Activated naive CD4-positive, alpha-beta T cell (primary cell): ENCODE measurements at places on chromosomes 6 and 20.

GRCh38 chr6:134021396-134022122 lies 30.9 kb downstream of the SLC2A12 start:
- DNase-seq, result no peak

- DNase-seq, result no peak
Observed at GRCh38 chr6:168326294-168327261, 7.0 kb upstream of the DACT2 start.

DNA sequence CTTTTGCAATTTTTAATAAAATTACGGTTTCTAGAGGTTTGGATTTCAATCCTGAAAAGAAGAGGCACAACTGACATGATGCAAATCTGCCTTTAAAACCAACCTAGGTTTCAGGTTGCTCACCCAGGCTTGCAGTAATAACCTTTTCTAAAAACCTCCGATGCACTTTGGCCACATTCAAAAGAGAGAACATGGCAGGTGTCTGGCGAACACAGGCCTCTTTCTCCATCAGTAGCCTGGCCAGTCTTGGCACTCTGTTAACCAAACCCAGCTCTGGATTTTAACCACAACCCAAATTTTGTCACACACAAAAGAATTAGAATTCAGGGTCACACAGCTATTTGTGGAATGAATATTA lies 55.8 kb upstream of the MAFB start:
- DNase-seq, result no peak

DNA sequence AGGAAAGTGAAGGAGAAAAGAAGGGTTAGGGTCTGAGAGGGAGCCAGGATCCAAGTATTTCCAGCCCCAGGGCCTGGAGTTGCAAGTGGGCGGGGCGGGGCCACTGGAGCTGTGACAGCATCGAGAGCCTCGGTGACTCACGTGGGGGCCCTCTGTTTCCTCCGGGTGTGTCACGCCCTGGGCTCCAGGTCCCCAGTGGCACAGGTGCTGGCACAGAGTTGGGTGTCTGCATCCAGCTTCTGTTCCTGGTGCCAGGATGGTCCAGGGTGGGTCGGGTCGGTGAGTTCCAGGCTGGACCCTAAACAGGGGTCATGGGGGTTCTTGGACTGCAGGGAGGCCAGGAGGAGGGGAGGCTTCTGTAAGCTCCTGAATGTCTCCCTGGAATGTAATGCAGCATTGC lies 16.7 kb downstream of the RAET1L start:
- DNase-seq, result no peak

GRCh38 chr20:39985271-39985827 lies 703.7 kb downstream of the MAFB start:
- no peak for DNase-seq

DNA sequence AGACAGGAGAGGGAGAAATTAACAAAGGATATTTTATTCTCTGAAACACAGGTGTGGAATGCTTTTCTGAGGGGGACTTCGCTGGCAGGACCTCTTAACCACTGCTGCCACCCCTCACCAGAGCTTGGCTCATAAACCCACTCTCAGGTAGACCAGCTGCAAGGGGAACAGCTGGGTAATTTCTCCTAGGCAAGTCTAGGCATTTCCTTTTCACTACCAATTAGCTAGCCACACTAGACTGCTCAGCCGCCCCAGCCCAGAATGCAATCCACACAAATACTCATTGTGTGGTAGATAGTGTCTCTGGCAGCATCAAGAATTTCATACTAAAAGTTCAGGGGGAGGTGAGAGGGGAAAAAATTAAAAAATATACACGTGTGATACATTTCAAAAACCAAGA lies 267.6 kb upstream of the ID4 start:
- no peak for DNase-seq

- no peak for DNase-seq
Observed at GRCh38 chr6:79694623-79695343, 63.7 kb downstream of the SH3BGRL2 start.

- DNase-seq, result no peak
Observed at GRCh38 chr6:128597004-128597403, 76.6 kb upstream of the PTPRK start.

- no peak for DNase-seq
Observed at GRCh38 chr6:103908898-103909297, 950.8 kb downstream of the HACE1 start.

GRCh38 chr6:31920811-31921210 lies 6.7 kb upstream of the C2 start:
- DNase-seq, result no peak

- no peak for DNase-seq
Observed at GRCh38 chr6:49072146-49072545, 390.9 kb downstream of the MMUT start.

DNA sequence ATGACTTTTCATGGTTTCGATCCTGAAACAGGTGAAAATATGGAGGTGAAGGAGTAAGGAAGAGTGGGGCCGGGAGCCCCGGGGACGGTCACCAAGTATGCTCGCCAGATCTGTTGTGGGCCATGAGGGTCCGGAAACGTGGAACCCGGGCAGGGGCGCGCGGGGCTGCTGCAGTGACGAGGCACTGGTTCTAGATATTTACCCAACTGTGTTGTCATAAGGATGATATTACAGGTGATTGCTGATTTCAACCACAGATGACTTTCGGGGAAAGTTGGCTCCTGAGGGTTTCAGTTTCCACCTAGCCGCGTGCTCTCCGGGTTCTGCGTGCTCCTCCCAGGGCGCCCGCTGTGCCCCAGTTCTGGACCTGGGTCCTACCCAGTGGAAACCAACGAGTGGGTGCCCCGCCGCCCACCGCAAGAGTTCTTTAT lies 12.2 kb downstream of the RAET1G start:
- no peak for DNase-seq

- DNase-seq, result no peak
Observed at GRCh38 chr6:3911614-3912336, 62.6 kb downstream of the FAM50B start.

DNA sequence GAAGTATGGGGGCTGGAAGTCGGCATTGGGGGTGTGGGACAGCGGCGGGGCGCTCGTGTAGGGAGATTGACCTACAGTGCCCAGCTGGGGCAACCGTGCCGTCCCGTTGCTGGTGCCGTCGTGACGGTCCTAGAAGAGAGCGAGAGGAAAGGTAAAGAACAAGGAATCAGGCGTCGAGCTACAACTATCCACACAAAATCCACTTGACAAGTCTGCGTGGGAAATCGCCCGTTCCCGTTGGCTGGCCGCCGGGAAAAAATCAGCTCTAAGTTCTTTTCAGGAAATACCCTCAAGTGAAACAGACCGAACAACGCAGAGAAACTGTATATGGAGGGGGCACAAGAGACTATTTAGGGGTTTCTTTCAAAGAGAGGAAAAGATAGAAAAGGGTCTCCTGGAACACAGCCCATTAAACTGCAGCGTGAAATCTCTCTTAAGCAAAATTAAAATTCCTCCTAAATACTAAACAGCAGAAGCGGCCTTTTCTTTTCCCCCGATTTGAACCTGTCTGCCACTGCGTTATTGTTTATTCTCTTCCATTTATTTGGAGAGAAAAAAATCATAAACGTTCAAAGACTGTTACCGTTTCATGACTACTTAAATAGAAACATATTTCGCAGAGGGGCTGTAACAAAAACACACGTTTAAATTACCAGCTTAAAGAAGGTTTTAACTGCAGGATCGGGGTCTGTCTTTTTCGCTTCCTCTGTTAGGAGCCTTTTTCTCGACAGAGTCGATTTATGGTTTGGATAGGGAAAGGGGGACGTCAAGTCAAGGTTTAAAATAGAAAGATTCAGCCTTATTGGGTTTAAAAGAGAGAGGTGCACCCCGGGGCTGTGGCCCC lies 4.4 kb downstream of the TFAP2A start:
- DNase-seq, result no peak

- DNase-seq, result no peak
Observed at GRCh38 chr20:49612127-49612738, 44.3 kb upstream of the PTGIS start.

- no peak for DNase-seq
Observed at GRCh38 chr20:38825901-38826625, 20.6 kb downstream of the PPP1R16B start.

GRCh38 chr20:704726-705125 lies 29.1 kb upstream of the SCRT2 start:
- DNase-seq, result no peak

DNA sequence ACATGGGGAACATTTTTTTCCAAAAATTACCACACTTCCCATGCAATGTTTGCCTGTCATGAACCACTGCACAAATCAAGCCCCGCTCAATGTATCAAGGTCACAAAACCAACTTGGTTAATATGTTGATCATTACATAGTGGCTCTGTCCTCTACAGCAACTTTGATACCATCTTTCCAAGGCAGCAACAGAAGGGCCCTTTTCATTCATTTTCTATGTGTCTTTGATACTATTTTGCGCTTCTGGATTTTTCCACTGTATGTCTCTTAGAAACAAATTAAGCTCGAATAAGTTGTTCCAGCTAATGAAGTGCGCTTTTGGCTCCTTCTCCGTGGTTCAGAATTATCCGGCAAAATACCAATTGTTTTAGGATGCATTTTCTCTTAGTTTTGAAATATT lies 1.5 kb downstream of the ZHX3 start:
- no peak for DNase-seq

GRCh38 chr6:147248859-147249258 lies 44.6 kb downstream of the STXBP5 start:
- DNase-seq, result no peak

- no peak for DNase-seq
Observed at GRCh38 chr6:47919875-47920274, 138.0 kb downstream of the OPN5 start.

DNA sequence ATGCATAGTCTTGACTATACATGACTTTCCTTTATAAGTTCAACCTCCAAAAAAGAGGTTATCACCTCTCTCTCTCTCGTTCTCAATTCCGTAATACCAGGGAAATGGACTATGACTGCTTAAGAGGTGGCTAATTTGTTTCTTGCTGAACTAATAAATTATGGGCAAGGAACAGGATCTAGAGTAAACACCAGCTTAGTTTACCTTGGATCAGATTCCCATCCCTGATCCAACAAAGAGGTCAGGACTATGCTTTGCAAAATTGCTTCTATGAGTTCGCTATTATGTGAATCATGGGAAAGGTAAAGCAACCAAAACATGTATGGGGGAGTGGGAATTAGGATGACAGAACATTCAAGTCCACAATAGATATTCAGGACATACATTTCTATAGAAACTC lies 630.7 kb downstream of the HACE1 start:
- DNase-seq, result no peak

- DNase-seq, result no peak
Observed at GRCh38 chr6:116476002-116476678, 15.0 kb downstream of the CALHM6 start.

- no peak for DNase-seq
Observed at GRCh38 chr6:119148098-119148824, 69.8 kb upstream of the FAM184A start.

DNA sequence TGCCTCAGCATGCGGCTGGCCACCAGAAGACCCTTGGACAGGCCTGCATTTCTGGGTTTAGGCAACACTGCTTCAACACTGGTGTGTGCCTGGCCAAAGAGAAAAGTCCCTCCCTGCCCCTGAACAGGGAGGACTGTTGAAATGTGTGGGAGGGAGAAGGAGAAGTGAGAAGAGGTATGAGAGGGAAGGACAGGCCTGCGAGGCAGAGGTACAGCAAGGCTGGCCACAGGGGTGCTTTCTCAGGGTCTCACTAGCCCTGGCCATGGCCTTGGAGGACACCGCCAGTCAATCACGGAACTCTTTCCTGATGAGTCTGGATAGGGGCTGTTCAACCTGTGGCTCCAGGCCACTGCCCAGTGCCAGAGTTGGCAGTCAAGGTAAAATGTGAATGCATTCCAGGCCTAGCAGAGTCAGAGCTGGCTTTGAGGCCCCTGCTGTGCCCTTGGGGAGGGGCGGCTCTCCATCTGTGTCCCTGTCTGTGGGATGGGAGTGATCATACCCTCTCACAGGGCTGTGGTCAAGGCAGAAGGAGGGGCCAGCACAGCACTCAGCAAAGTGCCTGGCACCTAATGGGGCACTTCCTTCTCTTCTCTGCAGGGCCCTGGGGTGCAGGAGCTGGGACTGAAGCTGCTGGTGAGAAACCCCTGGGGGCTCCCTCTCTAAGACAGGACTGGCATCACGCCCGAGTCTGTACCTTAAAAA lies 43.2 kb upstream of the CDH22 start:
- no peak for DNase-seq

DNA sequence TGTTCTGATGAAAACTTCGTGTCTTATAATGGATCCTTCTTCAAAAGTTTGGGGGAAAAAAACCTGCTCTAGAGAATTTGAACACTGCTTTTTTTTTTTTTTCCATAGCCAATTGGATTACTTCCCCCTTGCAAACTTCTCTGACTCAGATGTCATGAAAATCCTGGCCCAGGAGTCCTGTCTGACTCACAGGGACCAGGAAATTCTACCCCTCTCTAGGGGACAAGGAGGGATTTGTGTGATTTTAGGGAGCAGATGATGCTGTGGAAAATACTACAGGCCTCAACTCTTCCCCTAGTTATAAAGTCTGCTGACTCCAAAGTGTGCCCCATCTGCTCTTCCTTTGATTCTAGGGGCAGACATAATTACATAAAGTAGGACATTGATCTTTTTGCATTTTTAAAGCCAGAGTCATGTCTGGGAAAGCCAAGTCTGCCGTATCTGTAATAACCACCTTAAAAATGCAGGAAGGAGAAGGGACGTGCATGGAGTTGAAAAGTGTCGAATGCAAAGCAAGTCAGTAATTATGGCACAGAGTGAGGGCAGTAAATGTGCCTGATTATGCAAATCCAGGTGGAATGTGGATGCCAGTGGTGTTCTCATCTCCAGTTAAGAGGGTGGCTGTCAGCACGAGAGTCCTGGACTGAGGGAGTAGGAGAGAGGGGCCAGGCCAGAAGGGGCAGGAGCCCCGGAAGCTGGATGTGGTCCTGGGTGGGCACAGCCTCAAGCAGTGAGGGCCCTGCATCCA lies 144.3 kb upstream of the SULF2 start:
- DNase-seq, result no peak

- DNase-seq, result no peak
Observed at GRCh38 chr20:23666698-23667097, 22.1 kb downstream of the CST4 start.

DNA sequence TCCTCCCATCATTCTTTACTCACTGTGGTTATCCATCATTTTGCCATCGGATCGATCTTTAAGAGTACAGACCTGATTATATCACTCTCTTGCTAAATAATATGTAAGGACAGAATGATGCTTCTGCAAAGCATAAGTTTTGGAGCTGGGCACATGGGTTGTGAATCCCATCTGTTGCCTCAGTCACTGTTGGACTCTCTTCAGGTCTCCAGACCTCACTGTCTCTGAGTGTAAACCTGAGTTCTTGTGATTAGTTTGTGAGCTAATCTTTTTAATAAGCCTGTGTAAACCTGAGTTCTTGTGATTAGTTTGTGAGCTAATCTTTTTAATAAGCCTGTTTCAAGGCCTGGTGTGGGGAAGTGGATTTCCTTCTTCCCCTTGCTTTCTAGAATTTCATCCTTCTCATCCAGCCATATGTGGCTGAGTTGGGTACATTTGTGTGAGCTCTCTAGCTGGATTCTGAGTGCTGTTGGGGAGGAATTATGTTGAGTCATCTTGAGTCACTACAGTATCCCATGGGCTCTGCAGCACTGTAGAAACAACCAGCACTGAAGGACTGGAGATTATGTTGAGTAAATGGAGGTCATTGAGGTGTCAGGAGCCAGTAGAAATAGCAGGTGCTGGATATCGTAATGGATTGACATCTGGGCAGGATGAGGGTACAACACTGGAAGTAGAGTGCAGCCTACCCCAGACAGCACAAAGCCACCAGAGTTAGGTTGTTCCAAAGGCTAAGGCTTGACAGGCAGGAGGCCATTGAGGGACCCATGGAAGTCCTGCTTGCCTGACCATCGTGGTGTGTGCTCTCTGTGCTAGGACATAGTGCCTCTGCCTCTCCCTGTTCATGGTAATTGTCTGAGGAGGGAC lies 52.4 kb downstream of the SCAND1 start:
- no peak for DNase-seq
